ENCODE measurements at places on chromosomes 7 and 10. TPM values are rescaled to one million over a fixed set of nuclear protein-coding genes. Genes with fewer than 3 reads are reported as not detected.

TLL2 gene
- under 0.01 TPM for total RNA-seq

CNPY1 gene
- total RNA-seq = not detected

FAM13C gene
- total RNA-seq = 2.3 TPM

NEUROG3 gene
- total RNA-seq = not detected

MMS19 gene
- total RNA-seq = 82.0 TPM

CAMK2B gene
- total RNA-seq = under 0.01 TPM

AKR1D1 gene
- not detected for total RNA-seq

MYOZ1 gene
- 0.32 TPM for total RNA-seq

ABCB1 gene
- 0.97 TPM for total RNA-seq

HMX2 gene
- total RNA-seq = not detected

HOXA2 gene
- 0.64 TPM for total RNA-seq

FANK1 gene
- 2.9 TPM for total RNA-seq

ERV3-1 gene
- total RNA-seq = 12.1 TPM

RAB19 gene
- not detected for total RNA-seq

ADARB2 gene
- not detected for total RNA-seq

MBLAC1 gene
- total RNA-seq = 4.2 TPM

ADGRA1 gene
- total RNA-seq = not detected

AP3M1 gene
- total RNA-seq = 51.4 TPM

VPS37D gene
- total RNA-seq = 3.0 TPM

LBX1 gene
- total RNA-seq = not detected

UCMA gene
- not detected for total RNA-seq

ITPRID1 gene
- total RNA-seq = not detected

SFTPA1 gene
- not detected for total RNA-seq

HOXA13 gene
- 2.6 TPM for total RNA-seq

BCL7B gene
- 30.3 TPM for total RNA-seq

GRM3 gene
- total RNA-seq = not detected

TMEM270 gene
- not detected for total RNA-seq

OPALIN gene
- total RNA-seq = not detected

PRSS37 gene
- not detected for total RNA-seq

GIMAP5 gene
- total RNA-seq = not detected

CYP2E1 gene
- 1.3 TPM for total RNA-seq

CREB5 gene
- 9.3 TPM for total RNA-seq

ZCWPW1 gene
- 0.43 TPM for total RNA-seq

CLCN1 gene
- under 0.01 TPM for total RNA-seq

MCM10 gene
- 8.1 TPM for total RNA-seq

GNGT1 gene
- total RNA-seq = not detected

SCRN1 gene
- 113 TPM for total RNA-seq

NODAL gene
- total RNA-seq = not detected

MEOX2 gene
- total RNA-seq = not detected

VSTM2A gene
- total RNA-seq = not detected

ENO4 gene
- total RNA-seq = under 0.01 TPM

EXOC6 gene
- total RNA-seq = 7.8 TPM

SPDYE5 gene
- total RNA-seq = not detected

ZNF485 gene
- 1.6 TPM for total RNA-seq

ZNF511 gene
- total RNA-seq = 27.1 TPM

TNS3 gene
- total RNA-seq = 202 TPM

GPR85 gene
- 2.6 TPM for total RNA-seq

AGR2 gene
- not detected for total RNA-seq

NOLC1 gene
- total RNA-seq = 30.7 TPM

PAX4 gene
- not detected for total RNA-seq

NOS3 gene
- 1.3 TPM for total RNA-seq

NPFFR1 gene
- total RNA-seq = not detected

MBL2 gene
- total RNA-seq = not detected

NFE2L3 gene
- 6.9 TPM for total RNA-seq

OPN4 gene
- total RNA-seq = not detected

PRKCQ gene
- under 0.01 TPM for total RNA-seq

TCERG1L gene
- not detected for total RNA-seq

UNCX gene
- total RNA-seq = not detected

Measured in fibroblast of villous mesenchyme (primary cell).